ENCODE measurements at places on chromosomes 16 and 17.

GRCh38 chr16:20310421-20311395 is 16.6 kb downstream of the GP2 start:
- no peak for DNase-seq

GRCh38 chr16:89397331-89397861 is 93.0 kb downstream of the ANKRD11 start:
- DNase-seq = no peak

DNA sequence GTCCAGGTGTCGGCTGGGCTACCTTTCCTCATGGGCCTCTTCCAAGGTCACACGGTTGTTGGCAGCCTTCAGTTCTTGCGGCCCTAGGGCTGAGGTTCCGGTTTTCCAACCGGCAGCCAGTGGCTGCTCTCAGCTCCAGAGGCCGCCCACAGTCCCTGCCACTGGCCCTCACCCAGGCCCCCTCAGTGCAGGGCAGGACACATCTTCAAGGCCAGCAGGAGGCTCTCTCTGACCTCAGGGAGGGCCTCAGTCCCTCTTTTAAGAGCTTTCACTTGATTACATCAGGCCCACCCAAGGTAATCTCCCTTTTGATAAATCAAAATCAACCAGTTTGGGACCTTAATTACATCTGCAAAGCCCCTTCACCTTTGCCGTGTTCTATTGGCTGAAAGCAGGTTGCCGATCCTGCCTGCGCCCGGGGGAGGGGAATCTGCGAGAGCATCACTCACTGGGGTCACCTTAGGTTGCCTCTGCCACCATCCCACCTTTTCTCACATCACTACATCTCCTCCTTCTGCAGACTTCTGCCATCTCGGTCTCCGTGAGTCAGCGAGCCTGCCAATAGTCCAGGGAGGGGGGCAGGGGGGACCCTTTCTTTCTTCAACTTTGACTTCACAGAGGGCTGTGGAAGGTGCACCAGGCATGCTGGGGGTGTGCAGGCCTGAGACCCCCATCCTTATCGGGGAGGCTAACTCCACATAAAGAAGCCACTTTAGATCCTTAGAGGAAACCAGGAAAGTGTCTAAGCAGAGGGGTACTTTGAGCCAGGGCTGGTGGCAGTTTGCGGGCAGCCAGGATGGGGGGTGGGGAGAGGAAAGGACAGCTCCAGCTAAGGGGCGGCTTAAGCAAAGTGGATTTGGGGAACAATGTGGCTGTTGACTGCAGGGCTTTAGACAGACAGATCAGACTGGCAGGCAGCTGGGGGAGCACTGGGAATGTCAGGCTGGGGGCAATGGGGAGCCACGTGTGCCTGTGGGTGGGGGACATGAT is 28.8 kb upstream of the NXPH3 start:
- no peak for DNase-seq

DNA sequence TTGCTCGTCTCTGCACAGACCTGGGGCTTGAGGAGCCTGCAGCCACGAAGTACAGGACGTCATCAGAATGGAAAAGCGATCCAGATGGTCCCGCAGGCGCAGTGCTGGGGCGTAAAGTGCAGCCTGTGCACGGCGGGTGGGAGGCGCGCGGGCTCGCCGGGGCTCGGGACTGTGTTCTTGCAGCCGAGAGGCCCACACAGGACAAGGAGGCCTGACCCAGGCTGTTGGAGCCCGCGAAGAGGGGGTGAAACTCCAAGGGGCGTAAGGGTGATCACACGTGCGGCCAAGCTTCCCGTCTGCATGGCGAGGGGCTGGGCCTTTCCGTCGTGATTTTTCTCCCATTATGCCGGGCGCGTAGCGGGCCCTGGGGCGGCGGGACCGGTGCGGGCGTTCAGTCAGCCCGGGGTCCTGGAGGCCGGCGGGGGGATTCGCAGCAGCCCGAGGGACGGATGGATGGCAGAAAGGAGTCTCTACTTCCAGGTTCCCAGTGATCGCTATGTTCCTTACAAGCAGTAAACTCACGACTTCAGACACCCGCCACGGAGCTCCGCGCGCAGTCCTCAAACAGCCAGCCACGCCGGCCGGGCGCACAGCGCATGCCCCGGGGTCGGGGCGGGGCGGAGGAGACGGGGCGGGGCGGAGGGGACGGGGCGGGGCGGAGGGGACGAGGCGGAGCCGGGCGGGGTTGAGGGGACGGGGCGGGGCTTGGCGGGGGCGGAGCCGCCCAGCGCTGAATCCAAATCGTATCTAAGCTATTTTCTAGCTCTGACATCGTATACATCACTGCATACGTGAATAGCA is 141.0 kb upstream of the KCNJ18 start:
- DNase-seq = peak; percentile 68

GRCh38 chr16:53789137-53789536 is 85.2 kb downstream of the FTO start:
- DNase-seq = no peak

GRCh38 chr17:50798424-50799288 is 31.3 kb upstream of the ANKRD40CL start:
- DNase-seq = no peak

DNA sequence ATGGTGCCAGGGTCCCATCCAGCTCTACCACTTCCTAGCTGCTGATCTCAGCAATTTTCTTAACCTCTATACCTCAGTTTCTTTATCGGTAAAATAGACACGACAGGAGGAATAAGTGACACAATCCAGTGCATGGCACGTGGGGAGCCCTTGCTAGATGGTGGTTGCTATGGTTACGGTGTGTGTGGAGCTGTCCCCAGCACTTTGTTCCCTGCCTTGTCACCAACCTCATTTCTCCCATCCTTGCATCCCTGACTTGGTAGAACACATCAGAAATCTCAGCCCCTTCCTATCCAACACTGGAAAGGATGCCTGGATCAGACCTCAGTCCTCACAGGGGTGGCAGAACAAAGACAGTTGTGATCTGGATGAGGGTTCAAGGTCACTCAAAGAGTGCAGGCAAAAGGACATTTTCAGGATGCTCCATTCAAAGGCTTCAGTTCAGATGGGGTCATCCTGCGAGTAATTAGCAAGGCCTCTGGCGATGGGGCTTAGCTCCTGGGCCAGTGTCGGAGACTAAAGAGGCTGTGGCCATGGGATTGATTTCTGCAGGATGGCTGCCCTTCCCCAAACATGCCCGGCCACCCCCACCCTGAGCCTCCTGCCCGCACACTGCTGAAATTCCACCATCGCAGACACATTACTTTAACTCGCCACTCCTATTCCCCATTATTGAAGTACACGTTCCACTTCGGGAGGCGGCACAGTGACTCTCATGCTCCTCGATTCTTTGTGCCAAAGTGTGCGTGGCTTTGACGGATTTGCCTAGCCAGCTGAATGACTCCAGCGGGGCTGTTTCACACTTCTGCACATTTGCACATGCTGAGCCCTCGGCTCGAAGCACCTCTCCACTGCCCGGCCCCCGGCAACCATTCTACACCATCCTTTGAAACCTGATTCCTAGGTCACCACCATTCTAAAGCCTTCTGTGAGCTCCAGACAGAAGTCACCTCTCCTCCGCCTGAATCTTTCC is 40.3 kb downstream of the WNT3 start:
- DNase-seq = no peak

GRCh38 chr17:28074010-28074409 is 31.5 kb downstream of the NLK start:
- no peak for DNase-seq

DNA sequence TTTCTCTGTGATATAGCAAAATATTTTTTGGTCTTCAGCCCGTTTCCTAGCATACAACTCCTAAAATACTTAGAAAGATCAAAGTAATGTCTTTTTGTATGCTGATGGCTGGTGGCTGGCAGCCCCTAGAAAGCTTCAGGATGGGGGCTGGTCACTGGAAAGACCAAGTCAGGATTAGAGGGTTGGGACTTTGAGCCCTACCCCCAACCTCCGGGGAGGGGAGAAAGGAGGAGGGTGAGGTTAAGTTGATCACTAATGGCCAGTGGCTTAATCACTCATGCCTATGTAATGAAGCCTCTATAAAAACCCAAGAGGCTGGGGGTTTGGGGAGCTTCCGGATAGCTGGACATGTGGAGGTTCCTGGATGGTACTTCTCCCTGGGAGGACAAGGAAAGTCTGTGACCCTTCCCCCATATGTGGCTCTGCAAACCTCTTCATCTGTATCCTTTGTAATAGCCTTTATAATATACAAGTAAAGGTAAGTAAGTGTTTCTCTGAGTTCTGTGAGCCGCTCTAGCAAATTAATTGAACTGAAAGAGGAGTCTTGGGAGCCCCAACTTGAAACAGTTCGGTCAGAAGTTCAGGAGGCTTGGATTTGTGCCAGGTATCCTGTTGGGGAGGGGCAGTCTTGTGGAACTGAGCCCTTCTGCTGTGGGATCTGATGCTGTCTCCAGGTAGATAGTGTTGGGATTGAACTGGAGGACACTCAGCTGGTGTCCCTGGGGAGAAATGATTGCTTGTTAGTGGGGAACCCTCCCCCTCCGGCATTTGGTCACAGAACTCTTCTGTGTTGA is 3.5 kb downstream of the SLC7A6 start:
- no peak for DNase-seq

DNA sequence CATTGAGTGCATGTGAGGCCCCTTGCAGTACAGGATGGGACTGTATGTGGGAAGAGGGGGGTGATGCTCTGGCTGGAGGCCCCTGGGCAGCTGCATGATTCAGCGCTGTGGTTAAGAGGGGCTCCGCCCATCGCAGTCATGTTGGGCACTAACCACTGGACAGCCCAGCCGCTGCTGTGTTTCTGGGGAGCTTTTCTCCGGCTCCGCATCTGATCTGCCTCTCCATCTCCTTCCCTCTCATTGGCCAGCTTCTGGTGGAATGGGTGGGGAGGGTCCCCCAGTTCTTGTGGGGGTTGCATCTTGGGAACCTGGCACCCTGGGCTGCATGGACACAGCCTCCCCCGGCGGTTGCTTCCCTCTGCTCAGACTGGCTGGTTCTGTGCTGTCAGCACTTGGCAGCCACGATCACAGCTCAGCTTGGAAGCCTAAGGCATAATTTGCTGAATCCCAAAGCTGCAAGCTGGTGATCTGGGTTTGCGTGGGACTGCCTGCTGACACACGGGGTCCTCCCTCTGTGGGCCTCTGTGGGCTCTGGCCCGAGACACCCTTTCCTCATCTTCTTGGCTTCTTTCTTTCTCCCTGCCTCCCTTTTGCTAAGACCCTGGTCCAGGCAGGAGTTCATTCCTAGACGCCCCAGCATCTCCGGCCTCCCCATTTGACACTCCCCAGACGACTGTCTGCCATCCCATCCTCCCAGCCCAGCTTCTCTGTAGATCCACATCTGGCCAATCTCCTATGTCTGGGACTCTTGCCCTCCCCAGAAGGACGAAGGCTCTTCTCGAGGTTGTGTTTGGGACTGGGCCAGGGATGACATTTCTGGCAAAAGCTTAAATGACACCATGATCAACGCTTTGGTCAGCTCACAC is 168.3 kb downstream of the SEC14L1 start:
- DNase-seq = no peak

- no peak for DNase-seq
Measured at GRCh38 chr17:3959295-3959899, 4.8 kb downstream of the ATP2A3 start.

DNA sequence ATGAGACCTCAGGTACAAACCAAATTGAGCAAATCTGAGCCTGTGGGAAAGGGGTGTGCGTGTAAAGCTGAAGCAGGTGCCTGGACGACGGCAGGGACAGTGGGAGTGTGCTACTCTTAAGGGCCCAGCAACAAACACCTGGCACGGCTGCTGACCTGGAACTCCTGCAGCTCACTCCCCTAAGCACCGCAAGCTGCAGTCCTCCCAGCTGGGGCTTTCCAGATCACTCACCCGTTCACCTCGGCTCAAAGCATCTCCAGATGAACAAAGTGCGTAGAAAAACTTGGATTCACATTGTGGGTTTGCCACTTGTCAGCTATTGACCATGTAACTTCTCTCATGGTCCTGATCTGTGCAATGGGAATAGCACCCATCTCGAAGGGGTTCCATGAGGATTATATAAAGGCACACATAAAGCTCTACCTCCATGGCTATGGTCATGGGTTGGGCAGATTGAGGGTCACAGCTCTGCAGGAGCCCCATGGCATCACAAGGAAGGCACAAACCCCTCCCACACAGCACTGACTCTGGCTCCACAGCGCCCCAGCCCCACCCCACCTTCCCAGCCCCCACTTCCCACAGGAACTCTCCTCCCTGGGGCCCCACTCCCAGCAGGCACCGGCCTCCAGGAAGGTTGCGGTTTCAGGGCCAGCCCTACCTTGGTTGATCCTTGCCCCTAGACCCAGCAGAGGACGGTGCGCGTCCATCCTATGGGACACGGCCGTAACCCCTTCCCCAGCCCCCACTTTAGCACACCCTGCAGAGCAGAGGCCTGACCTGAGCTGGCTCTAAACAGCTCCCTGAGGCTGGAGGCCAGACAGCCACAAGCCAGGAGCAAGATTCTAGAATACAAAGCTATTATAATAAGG is 21.9 kb downstream of the ST3GAL2 start:
- no peak for DNase-seq

GRCh38 chr17:44970136-44970741 is 2.1 kb upstream of the C1QL1 start:
- no peak for DNase-seq

DNA sequence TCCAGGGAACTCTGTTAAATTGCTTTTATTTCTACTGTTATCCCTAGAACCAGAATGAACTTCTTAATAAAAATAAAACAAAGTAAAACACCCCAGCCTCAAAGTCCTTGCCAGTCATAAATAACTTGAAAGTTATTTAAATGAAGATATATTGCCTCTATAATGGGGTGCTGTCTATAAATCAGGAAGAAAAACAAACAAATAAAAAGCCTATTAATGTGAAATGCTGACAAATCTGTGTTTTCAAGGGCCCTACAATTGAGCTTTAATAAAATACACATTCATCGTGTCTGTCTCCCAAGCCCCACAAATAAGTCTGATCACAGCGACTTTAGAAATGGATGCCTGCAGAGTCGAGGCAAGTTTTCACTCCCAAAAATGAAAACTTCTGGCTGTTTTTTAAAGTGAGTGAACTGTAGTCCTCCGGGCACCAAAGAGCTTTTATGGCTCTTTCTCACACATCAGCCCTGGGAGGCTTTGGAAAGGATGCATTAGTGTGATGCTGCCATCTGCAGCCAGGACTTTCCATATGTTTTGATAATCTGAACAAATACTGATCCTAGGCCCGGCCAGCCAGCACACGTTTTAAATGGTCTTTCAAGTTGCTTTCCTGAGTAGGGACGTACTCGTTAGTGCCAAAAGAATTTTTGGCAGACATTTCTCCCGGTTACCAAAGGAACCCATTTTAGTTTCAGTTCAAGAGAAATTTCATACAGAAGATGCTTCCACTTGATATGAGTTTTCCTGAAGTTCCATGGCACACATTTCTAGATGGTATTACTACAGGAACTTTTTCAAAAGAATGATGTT is 16.3 kb downstream of the NACA2 start:
- DNase-seq = no peak

- DNase-seq = no peak
Measured at GRCh38 chr16:71568551-71568950, 8.3 kb downstream of the TAT start.

- peak; percentile 2 for DNase-seq
Measured at GRCh38 chr17:79659376-79659775, 48.5 kb upstream of the RBFOX3 start.

GRCh38 chr17:74758848-74759168 is 10.4 kb downstream of the NHERF1 start:
- no peak for DNase-seq

Data from progenitor cell of endocrine pancreas (in vitro differentiated cells).